ENCODE measurements at places on chromosomes 5 and 9.

DNA sequence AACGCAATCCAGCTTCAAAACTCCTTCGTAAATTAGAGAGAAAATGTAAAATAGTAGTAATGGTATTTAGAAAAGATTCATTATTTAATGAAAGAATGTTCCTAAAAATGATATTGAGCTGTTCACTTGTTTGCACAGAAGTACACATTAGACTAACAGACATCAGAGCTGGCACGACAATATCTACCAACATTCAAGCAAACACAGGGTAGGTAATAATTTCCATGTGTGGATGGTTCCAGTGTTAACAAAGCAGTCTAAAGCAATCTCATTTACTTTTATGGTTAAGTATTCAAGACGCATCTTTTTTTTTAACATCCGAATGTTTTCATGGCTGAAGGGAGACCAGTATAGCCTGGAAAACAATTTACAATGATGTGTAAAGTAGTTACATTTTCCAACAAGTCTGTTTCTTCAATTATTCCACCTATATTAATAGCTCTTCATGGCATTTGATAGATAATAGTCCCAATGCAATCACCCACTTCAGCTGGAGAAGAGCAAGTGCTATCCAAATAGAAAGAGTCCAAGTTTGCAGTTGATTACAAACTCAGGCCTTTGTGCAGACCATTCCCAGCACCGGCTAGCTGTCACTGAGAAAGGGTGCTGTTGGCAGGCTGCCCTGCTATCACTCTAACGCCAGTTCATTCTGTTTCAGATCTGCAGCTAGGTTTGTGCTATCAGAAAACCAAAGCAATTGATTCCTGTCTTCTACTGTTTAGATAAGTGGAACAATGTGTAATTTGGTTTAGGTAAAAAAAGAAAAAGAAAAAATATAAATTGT, 458.8 kb downstream of the DTWD2 start:
- DNase-seq, result peak; percentile 8

- no peak for DNase-seq
Observed at GRCh38 chr5:98694902-98695301, 78.6 kb upstream of the RGMB start.

DNA sequence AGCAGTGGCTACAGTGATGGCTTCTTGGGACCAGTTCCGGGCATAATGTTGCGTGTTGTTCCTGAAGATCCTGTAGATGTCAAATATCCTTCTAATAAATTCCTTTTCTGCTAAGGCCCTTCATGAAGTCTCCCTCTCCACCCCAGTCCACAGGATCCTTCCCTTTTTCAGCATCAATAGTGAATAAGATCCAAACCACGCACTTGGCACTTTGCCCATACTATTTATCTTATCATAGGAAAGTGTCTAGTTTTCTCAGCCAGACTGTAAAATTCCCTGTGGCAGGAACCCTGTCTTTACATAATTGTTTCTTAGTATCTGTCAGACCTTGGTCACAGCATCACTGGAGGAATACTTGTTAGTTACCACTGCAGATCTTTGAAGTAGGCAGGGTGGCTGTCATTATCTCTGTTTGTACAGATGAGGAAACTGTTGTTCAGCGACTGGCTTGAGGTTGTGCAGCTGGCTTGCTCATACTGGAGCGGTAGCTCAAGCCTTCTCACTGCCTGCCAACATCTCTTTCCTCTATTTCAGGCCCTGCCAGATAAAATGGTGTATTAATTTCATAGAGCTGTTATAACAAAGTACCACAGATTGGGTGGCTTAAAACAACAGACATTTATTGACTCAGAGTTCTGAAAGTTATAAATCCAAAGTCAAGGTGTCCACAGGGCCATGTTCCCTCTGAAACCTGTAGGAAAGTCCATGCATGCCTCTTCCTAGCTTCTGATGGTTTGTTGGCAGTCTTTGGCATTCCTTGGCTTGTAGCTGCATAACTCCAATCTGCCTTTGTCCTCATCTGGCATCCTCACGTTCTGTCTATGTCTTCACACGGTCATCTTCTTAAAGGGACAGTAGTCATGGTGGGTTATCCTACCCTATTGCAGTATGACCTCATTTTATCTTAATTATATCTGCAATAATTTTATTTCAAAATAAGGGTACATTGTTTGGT, 33.5 kb upstream of the APC start:
- DNase-seq, result peak; percentile 45

GRCh38 chr5:174155281-174155680, 109.8 kb downstream of the NSG2 start:
- no peak for DNase-seq

GRCh38 chr5:125485771-125486170, 739.3 kb upstream of the ZNF608 start:
- no peak for DNase-seq

DNA sequence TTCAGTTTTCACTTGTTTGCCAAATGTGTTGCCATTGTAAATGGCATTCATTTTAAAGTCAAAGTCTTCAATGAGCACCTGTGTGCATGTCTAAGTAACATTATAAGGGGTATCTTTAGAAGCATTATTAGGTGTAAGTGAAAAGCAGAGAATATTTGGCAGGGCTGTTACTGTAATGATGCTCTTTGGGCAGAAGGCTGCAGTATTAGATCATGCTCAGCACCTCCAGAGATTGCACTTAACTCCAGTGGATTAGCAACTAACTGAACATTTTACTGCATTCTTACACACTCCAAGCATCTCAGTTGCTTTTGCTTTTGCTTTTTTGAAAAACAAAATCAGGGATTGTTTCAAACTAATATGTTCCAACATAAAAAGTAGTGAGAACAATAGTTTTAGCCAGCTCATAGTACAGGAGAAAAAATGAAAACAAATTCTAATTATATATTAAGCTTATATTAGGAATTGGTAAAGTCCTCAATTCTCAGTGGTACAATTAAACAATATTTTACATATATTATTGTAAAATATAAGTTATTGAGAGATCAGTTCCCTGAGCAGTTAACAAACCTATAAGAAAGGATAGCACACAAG, 1740.9 kb upstream of the CDH9 start:
- DNase-seq, result peak; percentile 20

DNA sequence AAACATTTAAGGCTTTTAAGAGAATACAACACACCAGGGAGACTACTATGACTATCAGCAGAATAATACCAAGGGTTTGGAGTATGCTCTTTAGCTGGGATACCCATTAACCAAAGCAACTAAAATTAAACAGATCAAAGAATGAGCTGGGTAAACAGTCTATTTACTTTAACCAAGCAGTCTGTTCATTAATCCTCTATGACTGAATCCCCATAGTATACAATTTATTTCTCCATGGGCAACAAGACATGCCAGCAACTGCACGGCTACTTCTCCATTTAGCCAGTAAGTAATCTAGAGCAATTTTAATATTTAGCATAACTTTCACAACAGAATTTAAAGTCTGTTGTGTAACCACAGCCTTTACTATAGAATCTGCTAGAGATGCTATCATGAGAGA, 77.6 kb downstream of the CDO1 start:
- DNase-seq, result no peak

GRCh38 chr9:17131494-17131893, 3.3 kb upstream of the CNTLN start:
- DNase-seq, result no peak

GRCh38 chr9:75185585-75186170, 97.4 kb downstream of the OSTF1 start:
- no peak for DNase-seq

- no peak for DNase-seq
Observed at GRCh38 chr9:138067613-138068367, 190.2 kb downstream of the CACNA1B start.

- no peak for DNase-seq
Observed at GRCh38 chr5:124716169-124716568, 30.3 kb downstream of the ZNF608 start.

DNA sequence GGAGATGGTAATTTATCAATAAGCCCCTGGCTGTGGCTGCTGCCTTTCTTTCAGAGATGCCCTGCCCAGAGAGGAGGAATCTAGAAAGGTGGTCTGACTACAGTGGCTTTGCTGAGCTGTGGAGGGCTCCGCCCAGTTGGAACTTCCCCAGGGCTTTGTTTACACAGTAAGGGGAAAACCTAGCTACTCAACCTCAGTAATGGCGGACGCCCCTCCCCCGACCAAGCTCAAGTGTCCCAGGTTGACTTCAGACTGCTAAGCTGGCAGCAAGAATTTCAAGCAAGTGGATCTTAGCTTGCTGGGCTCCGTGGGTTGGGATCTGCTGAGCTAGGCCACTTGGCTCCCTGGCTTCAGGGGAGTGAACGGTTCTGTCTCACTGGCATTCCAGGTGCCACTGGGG, 865.4 kb upstream of the ACO1 start:
- DNase-seq, result no peak

GRCh38 chr9:4171971-4172370, 127.9 kb downstream of the GLIS3 start:
- DNase-seq, result no peak

DNA sequence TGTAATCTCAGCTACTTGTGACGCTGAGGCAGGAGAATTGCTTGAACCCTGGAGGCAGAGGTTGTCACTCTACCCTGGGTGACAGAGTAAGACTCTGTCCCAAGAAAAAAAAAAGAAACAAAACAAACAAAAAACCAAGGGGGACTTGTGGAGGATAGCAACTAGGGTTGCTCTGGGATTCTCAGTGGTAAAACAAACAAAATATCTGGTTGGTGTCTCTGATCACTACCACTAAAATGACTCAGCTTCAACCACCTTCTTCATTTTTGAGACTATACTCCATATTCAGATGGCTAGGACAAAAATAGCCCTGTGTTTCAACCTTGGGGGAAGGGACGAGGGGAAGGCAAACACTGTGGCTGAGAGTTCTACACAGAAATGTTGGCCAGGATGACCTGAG, 110.3 kb downstream of the ARRDC3 start:
- no peak for DNase-seq

DNA sequence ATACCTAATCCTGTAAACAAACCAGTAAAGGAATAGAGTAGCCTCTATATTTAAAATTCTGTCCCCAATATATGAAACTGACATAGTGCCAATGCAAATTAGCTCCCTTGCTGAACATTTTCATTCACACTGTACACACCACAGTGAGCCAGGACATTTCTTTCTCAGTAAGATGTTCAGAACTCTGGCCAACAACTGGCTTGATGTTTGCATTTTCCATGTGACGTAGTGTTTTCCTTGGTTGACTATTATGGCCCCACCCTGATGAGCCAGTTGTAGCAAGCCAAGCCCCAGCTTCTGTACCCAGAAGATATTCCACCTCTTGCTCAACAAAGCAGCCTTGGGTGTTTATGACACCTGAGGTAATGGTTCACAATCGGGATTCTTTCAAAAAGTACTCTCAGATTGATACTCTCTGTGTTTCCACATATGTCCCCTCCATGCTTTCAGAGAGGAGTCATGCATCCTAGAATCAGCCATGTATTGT, 17.7 kb upstream of the ANXA1 start:
- DNase-seq, result no peak

DNA sequence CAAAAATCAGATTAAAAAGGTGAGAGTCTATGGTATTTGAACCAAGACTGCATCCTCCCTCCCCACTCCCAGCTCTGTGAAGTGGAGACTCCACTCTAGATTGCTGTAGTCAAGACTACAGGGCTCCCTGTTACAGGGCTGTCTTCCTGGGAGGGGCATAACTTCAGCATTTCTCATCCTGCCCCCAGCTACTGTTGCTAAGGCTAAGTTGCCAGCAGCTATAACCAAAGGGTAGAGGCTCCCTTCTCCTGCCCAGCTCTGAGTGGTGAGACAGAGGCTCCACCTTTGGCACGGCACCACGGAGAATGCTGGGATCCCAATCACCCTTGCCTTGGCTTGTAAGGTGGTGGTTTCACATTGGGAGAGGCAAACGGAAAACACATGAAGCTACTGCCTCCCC, 39.2 kb upstream of the GCNT4 start:
- DNase-seq, result no peak

GRCh38 chr9:96294159-96294545, 7.8 kb downstream of the HSD17B3 start:
- no peak for DNase-seq

GRCh38 chr9:129170229-129170628, 7.8 kb downstream of the IER5L start:
- no peak for DNase-seq

DNA sequence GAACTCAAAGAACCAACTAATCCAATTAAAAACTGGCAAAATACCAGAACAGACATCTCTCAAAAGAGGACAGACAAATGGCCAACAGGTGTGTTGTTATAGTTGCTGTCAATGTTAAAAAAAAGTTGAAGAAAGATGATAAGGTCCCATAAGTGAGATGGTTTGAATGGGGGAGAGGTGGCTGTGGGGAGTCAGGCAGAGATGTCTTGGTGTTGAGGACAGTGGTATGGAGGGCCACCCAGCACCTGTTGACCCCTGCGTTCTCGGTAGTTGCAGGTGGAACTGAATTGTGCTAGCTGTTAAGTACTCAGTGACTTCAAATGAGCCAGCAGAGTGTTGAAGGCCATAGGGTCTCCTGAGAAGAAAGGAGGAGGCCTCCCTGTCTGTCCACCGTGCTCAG, 55.9 kb upstream of the PITX1 start:
- DNase-seq, result no peak

GRCh38 chr5:149289301-149289700, 17.6 kb downstream of the AFAP1L1 start:
- no peak for DNase-seq

DNA sequence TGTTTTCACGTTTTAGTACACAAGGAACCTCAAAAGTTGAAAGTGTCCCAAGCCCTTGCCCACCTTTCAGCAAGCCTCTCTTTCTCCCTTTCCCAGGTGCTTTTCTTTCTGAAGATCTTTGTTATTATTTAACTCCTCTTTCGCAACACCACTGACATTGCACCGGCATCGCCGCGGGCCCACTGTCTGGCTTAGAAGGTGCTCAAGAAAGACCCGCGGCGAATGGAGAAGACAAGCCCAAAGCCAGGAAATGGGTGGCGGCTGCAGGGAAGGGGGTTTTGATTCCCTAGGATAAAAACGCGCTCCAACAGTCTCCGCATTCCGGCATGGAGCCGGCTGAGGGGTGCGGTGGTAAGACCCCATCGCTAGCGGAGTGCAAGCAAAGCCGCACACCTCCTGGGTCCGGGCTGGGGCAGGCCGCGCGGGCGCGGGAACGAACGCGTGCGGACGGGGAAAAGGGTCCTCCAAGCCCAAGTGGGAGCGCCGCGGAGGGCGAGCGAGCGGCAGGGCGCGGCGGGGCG, 404 bp upstream of the AFAP1L1 start:
- no peak for DNase-seq
